ENCODE measurements at places on chromosomes 5 and 9.

- DNase-seq: no peak
These were observed 38.4 kb upstream of the SMIM23 start for GRCh38 chr5:171747061-171747859.

DNA sequence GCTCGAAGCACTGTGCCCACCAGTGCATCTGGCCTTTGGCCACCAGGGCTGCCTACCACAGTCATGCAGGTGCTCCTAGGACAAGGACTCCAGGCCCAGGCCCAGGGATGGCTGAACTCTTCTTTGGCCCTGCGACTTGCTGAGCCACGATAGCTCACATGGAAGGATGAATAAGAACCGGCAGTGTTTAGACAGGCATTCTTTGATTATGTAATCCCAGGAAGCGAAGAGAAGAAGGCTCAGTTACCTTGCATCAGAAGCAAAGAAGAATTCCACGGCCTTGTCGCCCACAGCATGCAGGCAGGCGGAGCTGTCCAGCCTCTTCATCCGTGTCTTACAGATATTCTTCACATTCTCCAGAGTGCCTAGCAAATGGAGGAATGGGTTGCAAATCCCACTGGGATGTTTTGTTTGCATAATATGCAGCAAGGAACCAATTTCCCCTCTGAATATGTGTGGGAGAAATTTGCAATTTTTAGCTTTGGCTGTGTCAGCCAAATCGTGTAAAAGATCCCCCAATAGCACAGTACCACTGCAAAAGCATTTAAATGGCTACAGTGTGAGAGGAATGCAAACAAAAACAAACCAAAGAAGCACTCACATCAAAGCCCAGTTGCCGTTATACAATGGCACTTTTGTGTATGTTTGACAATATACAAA is 29.1 kb downstream of the GFPT2 start:
- DNase-seq: no peak

- no peak for DNase-seq
These were observed 217.8 kb upstream of the IRX1 start for GRCh38 chr5:3377831-3378230.

DNA sequence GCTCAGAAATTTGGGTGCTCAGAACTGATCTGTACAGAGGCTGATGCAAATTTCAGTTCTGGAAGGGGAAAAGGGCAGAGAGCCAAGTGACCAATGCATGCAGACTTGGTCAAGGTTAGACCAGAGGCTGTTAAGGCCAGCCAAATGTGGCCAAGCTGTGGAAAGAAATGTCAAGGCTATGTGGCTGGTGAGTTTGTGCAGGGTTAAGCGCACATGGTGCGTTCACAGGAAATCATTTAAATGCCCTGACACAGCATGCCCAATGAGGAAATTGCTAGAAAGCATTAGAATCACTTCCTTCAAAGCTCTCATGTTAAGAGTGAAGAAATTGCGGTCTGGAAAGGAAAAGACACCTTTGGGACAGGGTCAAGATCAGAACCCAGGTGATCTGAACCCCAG is 58.0 kb downstream of the PTPN3 start:
- no peak for DNase-seq

DNA sequence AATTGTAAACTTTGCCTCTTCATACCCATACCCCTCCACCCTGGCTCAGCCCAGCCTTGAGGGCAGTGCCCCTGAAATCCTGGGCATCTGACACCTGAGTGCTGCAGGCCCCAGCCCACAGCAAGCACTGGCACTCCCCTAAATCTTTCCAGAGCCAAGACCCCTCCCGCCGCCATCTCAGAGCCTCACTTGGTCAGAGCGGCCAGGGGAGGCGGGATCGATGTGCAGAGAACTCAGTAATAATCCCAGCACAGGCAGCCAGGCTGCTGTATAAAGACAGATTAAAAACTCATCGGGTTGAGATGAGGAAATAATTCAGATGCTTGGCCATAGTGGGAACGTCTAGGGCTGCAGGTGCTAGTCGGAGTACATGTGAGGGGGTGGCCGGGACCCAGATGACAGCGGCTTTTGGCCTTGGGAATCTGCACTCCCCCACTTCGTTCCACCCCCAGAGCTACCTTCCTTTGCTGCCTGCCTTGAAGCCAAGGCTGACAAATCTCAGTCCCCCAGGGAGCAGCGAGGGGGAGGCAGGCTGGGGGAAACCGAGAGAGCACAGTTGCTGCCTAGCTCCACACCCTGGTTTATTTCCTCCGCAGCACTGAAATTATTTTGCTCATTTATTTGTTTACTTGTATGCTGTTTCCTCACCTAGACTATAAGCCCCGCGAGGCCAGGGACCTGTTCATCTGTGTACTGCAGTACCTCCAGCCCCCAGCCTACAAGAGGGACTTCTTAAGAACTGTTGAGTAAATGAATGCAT is 19.5 kb upstream of the ARAP3 start:
- no peak for DNase-seq

GRCh38 chr5:171520300-171521174 is 101.1 kb downstream of the FGF18 start:
- no peak for DNase-seq

GRCh38 chr5:93582677-93583438 is at the start of gene NR2F1:
TSS of gene NR2F1 (plus strand) at chr5:93583222. CDS start at chr5:93585024, 1,802 bp downstream.
- DNase-seq: peak; percentile 35

DNA sequence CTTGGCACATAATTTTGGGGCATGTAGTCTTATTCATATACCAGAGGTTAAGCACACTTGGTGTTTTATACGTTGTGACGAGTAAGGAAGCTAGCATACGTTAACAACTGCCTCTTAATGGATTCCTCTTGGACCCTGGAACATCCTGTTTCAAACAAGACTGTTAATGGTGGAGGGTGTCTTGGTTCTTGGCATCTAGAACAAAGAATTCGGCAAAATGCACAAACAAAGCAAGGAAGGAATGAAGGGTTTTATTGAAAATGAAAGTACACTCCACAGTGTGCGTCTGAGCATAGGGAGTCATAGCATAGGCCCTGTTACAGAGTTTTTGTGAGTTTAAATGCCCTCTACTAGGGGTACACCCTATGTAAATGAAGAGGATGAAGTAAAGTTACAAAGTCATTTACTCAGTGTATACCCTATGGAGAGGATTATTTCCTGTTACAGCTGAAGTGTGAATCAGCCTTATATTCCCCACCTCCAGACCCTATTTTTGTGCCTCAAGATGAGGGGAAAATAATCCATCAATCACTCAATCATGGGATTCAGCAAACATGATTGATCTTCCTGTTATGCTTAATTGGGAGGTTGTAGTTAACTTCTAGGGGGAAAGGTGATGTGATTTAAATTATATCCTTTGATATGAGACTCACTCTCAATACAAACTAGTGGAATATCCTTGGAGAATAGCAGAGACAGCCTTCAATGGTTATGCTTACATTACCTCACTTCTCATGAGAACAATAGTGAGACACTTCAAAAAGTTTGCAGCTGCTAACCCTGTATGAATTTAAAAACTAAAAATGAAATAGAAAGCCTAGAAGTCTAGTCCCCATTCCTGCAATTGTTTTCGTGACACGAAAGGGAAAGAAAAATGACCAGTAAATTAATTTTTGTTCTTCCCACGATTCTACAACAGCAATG is 84.9 kb upstream of the MYO10 start:
- DNase-seq: no peak

DNA sequence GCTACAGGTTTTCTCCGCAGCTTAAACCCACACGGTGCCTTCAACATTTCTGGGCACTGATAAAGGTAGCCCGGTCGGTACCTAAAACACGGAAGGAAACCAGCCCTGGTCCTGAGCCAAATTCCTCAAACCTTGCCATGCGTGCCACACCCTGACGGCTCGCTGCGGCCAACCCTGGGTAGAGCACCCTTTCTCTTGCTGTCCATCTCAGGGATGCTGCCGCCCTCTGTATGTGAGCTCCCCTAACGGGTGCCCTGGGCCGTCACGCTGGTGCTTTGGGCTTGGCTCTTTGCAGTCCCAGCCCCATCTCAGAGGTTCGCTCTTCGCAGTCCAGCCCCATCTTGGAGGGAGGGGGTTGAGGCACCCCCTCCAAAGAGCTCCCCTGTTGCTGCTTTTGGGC is 43.9 kb downstream of the PNPLA7 start:
- DNase-seq: no peak

GRCh38 chr9:90969021-90969675 is 167.5 kb downstream of the SYK start:
- no peak for DNase-seq

DNA sequence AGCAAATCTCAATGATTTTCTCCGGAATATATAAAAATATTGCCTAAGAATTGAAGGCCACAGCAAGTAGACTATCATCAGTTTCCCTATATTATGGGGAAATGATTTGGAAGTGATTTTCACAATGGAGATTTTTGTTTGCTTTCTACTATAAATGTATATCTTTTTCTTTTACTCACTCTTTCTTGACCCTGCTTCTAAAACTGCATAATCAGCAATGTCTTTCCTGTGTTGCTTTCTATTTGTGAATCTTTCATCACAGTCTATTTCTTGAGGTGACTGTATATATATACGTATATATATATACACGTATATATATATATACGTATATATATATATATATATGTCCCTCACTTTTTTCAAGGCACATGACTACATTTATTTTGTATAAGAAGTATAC is 622.6 kb downstream of the DTWD2 start:
- no peak for DNase-seq

GRCh38 chr5:170651604-170652277 is 131.8 kb upstream of the GABRP start:
- no peak for DNase-seq

GRCh38 chr9:18905028-18905882 is 127.8 kb downstream of the SAXO1 start:
- DNase-seq: no peak

DNA sequence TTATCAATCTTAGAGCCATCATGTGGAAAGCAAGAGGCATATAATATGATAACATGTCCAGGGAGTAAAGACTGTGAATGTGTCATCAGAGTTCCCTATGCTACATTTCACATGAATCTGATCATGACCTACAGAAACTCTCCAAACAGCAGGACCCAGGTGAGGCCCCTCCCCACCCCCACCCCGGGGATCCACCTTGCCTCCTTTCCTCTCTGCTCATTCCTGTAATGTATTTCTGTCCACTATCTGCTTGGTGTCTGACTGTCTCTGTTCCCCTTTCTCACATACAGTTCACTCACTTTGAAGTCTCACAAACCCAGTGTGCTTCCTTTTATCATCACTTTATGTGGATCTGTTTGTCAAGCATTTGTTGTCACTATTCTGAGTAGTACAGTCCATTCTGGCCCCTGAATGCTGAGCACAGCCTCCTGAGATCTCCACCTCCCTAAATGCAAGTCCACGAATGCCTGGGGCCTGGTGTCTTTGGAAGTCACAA is 76.4 kb upstream of the SMARCA2 start:
- no peak for DNase-seq

DNA sequence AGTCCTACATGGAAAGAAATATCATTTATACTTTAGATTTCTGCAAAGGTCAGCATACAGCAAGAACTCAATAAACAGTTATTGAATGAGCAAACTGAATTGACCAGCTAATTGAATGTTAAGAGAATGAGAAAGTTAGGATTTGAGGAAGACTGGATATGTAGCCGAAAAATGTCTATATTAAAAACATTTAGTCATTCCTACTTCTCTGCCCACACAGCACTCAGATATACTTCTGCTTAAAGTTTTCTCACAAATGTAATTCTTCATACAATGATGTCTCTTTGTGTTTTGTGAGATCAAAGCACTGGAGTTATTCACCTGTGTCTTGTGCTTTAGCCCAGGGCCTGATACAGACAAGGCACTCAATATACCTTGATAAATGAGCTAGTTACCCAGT is 188.6 kb downstream of the PARP8 start:
- DNase-seq: no peak

DNA sequence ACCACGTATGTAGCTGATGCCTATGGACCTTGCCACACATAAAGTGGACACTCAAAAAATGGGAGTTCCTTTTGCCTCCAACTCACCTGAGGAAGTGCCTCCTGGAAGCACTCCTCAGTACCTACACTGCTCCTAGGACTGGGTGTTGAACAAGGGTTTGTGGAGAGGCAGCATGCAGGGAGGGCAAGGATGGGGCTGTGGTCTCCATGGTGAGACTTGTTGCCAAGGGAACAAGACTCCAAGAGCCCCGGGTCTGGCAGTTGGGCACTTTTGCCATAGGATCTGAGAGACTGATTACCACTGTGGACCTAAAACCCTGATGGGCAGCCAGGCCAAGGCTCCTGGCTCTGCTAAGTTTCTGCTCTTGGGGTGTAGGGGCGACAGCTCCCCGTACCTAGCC is 6.9 kb upstream of the NR5A1 start:
- DNase-seq: no peak

DNA sequence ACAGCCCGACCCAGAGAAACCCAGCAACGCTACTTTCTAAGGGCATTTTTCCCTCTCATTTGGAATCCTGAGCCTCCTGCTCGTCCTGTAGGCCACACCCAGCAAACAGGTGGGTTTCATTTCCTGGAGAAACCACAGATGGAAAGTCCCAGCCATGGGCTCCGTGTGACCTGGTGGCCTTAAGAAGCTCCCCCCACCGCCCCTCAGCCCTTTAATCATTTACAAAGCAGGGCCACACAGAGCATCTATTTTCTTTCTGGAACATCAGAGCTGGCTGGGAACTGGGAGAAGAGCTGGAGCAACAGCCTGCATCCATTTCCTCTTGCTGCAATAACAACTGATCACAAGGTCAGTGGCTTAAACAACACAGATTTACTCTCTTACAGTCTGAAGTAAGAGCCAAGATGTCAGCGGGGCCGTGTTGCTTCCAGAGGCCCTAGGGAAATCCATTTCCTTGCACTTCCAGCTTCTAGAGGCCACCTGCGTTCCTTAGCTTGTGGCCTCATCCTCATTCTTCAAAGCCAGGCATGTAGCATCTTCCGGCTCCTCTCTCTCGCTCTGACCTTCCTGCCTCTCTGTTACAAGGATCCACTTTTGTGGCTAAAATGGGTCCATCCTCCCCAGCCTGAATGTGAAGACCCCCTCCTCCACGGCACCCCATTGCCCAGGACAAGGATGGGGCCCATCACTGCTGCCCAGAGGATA is 40.5 kb downstream of the C9orf50 start:
- DNase-seq: no peak

GRCh38 chr9:72349240-72349639 is 15.8 kb downstream of the ZFAND5 start:
- no peak for DNase-seq

DNA sequence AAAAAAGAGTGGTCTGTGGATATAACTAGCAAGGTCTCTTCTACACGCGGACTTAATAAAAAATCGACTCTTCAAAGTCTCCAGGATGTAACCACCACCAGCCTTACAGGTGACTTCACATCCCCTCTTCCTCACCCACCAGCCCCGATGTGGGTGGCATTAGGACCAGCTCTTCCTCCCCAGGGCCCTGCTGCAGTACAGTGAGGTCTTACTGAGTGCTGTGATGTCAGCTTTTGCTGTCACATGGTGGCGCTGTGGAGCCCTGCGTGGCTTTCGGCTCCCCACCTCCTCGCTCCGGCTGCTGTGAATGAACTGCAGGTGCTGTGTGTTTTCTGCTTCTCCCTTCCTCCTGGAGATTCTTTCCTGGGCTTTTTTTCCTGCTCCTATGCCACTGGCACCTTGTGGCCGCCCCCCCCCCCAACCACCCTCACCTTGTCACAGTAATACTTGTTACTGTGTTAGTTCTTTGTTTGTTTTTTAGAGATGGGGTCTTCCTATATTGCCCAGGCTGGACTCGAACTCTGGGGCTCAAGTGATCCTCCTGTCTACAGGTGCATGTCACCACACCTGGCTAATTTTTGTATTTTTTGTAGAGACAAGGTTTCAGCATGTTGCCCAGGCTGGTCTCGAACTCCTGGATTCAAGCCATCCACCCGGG is 15.8 kb upstream of the RAPGEF1 start:
- DNase-seq: peak; percentile 33

Data from GOT3 (cell line).